ENCODE measurements at places on chromosomes 7 and 10.

DNA sequence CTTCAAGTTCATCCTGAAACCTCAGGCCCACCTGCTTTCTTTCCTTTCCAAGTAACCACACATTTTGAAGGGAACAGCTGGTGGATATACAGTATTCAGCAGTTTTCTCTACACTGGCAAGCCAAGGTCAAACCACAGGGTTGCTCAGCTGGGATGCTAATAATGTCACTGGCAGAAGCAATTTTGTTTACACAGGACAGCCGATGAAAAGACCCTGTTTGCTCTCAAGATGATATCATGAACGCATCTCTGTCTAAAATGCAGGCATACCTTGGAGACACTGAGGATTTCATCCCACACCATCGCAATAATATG lies 186.2 kb downstream of the USP6NL start:
- no peak for DNase-seq

GRCh38 chr7:93008833-93009232 lies 108.9 kb downstream of the SAMD9 start:
- no peak for DNase-seq

DNA sequence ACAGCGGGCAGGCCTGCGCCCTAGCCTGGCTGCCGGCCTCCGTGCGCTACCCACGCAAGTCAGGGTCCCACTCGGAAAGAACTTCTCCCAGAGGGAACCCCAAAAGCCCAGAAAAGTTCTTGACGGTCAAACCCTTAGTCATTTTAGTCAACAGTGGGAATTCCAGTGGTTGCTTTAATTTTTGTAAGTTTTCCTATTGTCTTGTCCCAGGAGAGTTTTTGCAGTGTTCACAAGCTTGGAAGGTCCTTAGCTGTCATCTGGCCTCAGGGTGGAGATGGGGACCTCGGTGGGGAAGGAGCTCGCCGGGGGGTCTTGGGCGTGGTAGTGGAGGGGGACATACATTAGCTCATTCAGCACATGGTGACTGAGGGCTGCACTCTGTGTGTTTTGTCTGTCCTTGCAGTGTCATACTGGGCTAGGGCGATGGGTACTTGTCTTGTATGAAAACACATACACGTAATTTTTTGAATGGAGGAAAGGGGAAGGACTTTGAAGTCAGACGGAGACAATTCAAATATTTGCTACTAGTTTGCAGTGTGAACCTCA lies 736 bp downstream of the MINDY4 start:
- no peak for DNase-seq

DNA sequence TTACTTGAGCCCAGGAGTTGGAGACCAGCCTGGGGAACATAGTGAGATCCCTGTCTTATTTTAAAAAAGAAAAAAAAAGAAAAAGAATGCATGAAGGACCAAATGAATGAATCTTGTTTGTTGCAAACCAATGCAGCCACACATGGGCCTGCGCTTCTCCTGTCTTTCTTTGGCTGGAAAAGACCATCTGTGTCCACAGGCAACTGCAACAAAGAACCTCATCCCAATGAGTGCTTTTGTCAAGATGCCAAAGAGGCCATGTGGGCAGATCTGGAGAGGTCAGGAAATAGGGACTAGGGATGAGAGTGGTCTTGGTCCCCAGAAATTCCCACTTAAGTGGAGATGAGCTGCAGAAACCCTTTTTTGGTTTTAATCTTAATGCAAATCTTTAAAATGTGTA lies 49.8 kb upstream of the DUSP5 start:
- DNase-seq: no peak

GRCh38 chr10:99927721-99928280 lies 81.9 kb downstream of the DNMBP start:
- DNase-seq: no peak

GRCh38 chr10:28360175-28360574 lies 57.3 kb upstream of the MPP7 start:
- DNase-seq: no peak

DNA sequence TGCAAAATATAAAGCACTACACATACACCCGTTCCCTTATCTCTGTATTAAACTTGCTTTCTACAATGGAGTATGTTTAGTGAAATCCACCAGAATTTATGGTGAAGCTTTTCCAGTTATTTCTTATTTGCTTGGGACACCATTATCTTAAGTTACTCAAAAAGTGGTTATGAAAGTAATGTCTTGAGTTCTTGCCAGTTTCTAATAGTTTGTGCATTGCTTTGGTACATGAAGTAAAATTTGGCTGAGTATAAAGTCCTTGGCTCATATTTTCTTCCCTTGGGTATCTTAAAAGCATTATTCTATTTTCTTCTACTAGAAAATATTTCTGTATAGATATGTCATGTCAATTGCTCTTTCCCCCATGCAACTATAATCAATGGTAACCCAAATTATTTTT lies 85.2 kb downstream of the POLR1F start:
- no peak for DNase-seq

DNA sequence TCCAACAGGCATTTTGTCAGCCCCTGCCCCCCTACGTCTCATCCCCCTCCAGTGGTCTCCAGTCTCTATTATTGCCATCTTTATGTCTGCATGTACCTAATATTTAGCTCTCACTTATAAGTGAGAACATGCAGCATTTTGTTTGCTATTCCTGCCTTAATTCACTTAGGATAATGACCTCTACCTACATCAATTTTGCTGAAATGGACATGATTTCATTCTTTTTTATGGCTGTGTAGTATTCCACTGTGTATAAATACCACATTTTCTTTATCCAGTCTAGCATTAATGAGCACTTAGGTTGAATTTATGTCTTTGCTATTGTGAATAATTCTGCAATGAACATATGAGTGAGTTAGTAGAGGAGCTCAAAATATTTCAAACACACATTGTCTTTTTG lies 229.9 kb downstream of the SEMA3E start:
- DNase-seq: no peak

DNA sequence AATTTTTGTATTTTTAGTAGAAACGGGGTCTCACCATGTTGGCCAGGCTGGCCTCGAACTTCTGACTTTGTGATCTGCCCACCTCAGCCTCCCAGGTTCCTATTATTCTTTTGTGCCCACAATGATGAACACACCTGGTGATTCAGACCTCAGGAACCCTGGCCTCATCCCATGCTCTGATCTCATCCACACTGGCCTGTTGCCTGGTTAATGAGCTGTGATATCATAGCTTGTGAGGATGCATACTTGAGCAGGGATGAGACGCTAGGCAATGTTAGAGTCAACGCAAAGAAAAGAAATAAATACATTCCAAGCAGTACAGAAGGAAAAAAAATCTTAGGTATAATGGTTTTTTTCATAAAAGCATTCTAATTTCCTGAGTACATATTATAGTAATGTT lies 82.4 kb upstream of the RNF32 start:
- no peak for DNase-seq

GRCh38 chr7:66556549-66557213 lies 72.0 kb upstream of the KCTD7 start:
- no peak for DNase-seq

All from stimulated activated CD8-positive, alpha-beta memory T cell treated with anti-CD3 and anti-CD28 coated beads, Interleukin-15, amount 100 ng/mL, for 4 hours (primary cell).